A172 (cell line): ENCODE measurements at places on chromosomes 5 and 9.
A peak's percentile ranks its signal among the peaks of the same experiment; 100 is the strongest.

GRCh38 chr9:87776481-87777379, 50.8 kb downstream of the CTSL start:
- DNase-seq, result no peak

GRCh38 chr5:39523821-39524220, 99.0 kb upstream of the DAB2 start:
- peak; percentile 38 for DNase-seq

- DNase-seq, result no peak
These were observed 40.3 kb downstream of the SCAI start for GRCh38 chr9:125103021-125103420.

- no peak for DNase-seq
These were observed 2.1 kb upstream of the GRM6 start for GRCh38 chr5:178997191-178997590.

- no peak for DNase-seq
These were observed 141.1 kb upstream of the SPDL1 start for GRCh38 chr5:169442403-169442874.

DNA sequence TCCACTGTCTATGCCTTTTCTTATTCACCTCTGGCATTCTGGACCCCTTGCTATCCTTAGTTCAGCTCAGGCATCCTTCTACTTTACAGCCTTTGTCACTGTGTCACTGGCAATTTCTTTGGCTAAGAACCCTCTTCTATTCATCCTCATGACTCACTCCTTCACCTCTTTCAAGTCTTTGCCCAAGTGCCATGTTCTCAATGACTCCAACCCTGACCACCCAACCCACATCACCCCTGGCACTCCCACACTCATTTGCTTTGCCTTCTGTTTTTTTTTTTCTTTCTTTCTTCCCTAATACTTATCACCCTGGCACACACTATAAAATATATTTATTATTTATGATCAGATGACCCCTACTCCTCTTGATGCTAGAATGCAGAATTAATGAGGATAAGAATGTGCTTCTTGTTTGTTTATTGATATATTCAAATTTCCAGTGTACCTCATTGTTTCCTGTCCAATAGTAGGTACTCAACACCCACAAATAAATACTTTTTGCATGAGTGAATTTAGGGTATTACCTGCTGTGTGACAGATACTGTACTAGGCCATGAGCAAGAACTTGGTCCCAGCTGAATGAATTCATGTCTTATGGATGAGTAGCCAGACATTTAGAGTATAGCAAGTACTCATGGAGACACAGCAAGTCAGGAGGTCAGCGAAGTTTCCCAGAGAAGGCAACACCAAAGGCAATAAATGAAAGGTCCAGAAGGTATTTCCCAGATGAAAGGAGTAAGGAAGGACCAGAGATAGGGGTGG, 236.1 kb downstream of the PAPPA start:
- DNase-seq, result no peak

GRCh38 chr5:149403923-149404745, 25.0 kb upstream of the IL17B start:
- DNase-seq, result peak; percentile 87

DNA sequence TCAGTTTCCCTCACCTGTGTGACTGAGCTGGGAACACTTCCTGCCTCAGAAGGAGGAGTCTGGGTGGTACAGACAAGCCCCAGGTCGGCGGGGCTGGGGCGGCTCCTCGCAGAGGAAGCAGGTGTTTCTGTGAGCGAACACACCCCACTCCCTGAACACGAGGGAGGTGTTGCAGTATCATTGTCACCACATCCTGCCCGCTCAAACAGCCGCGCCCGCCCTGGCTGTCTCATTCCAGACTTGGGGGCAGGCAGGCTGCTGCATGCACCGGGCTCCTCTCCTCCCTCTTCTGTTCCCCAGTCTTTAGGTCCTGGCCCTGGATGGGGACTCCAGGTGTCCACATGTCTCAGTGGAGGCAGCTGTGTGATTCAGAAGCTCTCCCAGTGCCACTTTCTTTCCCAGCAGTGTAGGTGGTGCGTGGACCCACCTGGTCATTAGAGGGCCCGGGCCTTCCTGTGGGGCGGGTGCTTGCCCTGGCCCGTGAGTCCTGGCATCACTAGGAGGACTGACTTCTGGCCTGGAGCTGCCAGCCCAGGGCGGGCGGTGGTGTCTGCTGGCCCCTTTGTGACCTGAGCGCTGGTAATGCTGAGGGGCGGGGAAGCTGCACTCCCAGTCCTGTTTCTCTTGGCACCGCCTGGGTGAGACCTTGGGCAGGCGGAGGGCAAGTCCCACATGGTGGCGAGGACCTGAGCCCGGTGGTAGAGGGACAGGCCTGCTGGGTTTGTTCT, 18.3 kb upstream of the PHYHD1 start:
- DNase-seq, result peak; percentile 93

DNA sequence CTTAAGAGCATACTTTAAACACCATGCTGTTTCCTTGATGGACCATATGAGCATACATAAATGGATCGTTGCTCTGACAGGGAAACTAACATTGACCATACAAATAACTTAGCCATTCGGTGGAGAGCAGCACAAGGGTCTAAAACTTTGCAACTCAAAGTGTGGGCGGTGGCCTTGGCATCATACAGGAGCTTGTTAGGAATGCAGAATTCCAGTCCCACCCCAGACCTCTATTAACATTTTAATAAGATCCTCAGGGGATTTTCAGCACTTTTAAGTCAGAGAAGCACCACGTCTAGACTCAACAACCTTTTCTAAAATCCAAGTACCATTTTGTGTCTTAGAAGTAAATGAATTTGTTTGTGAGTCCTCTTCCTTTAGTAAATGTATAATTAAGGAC, 260.9 kb downstream of the EBF1 start:
- no peak for DNase-seq

DNA sequence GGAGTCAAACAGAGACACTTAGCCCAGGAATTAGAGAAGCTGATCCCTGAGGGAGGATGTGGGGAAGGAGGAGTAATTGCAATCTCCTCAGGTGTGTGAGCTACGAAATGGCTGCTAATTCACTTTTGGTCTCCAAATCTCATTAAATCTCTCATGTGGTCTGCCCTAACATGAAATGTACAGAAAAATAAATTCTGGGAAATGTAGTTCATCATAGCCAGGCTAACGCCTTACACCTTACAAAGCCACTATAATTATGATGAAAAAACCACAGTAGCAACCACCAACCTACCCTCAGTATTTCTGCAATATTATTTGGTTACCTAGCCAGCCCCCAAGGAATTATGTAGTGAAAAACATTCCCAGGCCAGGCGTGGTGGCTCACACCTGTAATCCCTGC, 354.0 kb downstream of the TMEM167A start:
- DNase-seq, result no peak

- peak; percentile 89 for DNase-seq
These were observed 185.6 kb downstream of the SNX18 start for GRCh38 chr5:54703133-54703532.

DNA sequence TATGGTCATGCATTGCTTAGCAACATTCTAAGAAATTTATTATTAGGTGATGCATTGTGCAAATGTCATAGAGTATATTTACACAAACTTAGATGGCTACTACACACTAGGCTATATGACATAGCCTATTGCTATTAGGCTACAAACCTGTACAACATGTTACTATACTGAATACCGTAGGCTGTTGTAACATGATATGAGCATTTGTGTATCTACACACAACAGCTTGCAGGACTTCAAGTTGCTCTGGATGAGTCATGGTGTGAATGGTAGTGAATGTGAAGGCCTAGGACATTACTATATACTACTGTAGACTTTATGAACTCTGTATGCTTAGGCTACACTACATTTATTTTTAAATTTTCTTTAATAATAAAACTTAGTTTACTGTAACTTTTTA, 107.2 kb upstream of the MAMDC2 start:
- DNase-seq, result no peak

GRCh38 chr9:125407432-125407973, 145.9 kb downstream of the GAPVD1 start:
- DNase-seq, result no peak

GRCh38 chr9:77221431-77221830, 44.1 kb downstream of the VPS13A start:
- no peak for DNase-seq

- DNase-seq, result no peak
These were observed 49.7 kb upstream of the SGCD start for GRCh38 chr5:156277290-156277689.

- DNase-seq, result no peak
These were observed 49.7 kb downstream of the RECK start for GRCh38 chr9:36086442-36086841.

GRCh38 chr5:65861830-65862241, 64.5 kb upstream of the ERBIN start:
- peak; percentile 99 for DNase-seq

GRCh38 chr5:173327948-173328843, at the start of gene STC2:
Gene STC2 (minus strand): TSS chr5:173328414. CDS start chr5:173328193, 221 bp downstream.
- no peak for DNase-seq

GRCh38 chr5:417301-418161, 25.4 kb upstream of the EXOC3 start:
- DNase-seq, result no peak

- no peak for DNase-seq
These were observed 148.7 kb upstream of the COL5A1 start for GRCh38 chr9:134492721-134493460.

DNA sequence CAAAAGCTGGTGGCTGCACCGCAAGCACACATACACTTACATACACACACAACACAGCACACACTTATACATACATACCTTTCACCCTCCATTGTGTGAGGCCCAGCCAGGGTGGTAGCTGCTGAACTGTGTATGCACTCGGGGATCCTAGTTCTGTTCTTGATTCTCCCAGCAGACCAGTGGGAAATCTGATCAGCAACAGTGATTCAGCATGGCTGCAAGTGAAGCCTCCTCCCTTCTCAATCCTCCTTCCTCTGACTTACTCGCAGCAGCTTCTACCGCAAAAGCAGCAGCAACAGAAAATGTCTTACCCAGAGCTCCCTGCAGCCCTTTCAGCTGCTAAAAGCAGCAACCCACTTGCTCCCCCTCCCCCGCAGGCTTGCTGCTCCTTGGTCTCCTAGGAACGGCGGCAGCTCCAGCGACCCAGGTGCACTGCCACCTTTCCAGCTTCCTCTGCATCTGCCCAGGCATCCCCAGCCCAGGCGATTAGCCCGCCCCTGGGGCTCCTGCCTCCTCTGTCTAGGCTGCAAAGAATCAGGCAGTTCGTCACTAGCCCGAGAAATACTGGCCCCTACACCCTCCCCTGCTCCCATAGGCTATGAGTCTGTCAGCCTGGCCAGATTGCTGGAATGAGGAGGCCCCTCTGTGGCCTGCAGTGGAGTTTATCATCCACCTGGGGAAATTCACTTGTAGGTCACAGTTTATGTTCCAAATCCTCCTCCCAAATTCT, at the start of gene KLHL3:
TSS of gene KLHL3 (minus strand) at position 535 of the 730 bp plus-strand sequence. CDS start at position 92, 443 bp downstream.
- DNase-seq, result no peak

- no peak for DNase-seq
These were observed 242.9 kb downstream of the MCTP1 start for GRCh38 chr5:95042037-95042436.

DNA sequence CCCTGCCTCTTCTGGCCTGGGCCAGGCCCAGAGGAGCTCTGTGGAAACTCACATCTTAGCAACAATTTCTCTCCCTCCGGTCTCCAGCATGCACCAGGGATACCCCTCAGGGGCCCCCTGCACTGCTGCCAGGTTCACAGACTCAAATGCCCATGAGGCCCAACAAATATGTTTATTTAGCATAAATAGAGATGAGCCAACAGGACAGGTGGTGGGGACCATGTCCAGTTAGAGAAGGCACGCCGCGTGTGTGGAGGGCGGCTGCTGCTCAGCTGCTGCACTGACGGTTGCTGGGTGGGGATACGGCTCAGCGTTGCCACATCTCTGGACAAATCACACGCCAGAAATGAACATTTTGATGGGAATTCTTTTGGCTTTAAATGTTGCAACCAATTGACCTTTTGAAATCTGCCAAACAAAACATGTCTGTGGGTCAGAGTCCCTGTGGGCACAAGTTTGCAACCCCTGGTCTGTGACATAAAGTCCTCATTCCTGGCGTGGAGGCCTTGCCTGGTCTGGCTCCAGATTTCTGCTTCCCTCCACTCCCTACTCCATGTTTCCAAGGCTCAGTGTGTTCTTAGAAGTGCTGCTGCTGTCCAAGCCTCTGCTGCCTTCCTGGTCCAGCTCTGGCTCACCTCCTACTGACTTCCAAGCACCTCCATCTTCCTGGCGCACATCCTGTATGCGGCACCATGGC, 88.9 kb downstream of the AMBP start:
- DNase-seq, result no peak

GRCh38 chr5:66828548-66829357, 232.6 kb downstream of the MAST4 start:
- DNase-seq, result peak; percentile 29

DNA sequence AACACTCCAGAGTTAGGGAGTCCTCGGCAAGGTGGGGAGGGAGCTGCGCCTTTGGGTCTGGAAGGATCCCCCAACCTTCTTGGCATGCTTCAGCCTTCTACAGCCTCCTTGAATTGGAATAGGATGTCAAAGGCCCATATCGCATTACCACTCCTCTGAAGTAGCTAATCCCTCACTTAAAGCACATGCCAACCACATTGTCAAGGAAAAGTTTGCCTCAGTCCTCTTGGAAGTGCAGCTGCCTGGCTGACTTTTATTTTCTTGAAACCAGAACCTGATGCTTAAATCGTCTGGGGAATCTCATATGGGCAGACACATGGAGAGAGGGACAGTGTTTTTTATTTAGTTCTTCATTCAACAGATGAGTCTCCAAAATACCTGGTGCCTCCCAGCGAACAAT, 14.5 kb downstream of the CXCL14 start:
- DNase-seq, result no peak

- no peak for DNase-seq
These were observed 294.0 kb upstream of the SMARCA2 start for GRCh38 chr9:1721196-1721595.

GRCh38 chr5:137605411-137605810, 106.3 kb upstream of the SPOCK1 start:
- no peak for DNase-seq

GRCh38 chr9:7760014-7760415, 39.6 kb downstream of the DMAC1 start:
- DNase-seq, result no peak

- DNase-seq, result no peak
These were observed 69.5 kb downstream of the GRIA1 start for GRCh38 chr5:153559926-153560325.

GRCh38 chr5:159821461-159821940, 94.8 kb upstream of the ADRA1B start:
- DNase-seq, result no peak

DNA sequence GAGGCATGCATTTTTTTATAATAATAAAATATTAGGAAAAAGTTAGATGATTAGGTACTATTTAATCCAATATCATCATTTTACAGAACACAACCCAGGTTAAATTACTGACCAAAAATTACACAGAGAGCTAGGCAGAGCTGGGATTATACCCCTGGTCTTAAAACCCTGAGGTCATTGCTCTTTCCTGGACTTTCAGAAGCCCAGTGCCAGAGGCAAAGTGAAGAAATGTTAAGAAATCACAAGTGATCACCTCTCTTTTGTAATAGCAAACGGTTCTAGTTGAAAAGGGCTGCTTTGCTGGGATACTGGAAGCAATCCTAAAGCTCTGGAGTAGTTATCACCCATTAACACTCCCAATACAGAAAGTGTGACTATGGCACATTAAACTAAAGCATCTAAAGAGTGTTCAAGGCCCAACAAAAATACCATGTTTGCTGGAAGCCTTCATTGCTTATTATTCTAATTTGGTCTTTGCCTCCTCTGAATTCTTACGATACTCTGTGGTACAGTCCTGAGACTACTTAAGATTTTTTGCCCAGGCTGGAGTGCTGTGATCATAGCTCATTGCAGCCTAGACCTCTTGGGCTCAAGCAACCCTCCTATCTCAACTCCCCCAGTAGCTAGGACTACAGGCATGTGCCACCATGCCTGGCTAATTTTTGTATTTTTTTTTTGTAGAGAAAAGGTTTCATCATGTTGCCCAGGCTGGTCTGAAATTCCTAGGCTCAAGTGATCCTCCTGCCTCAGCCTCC, 575.9 kb downstream of the RAB3C start:
- DNase-seq, result no peak
